Aorta (tissue), 5 donors: ENCODE measurements at places on chromosomes 6 and 20.

DNA sequence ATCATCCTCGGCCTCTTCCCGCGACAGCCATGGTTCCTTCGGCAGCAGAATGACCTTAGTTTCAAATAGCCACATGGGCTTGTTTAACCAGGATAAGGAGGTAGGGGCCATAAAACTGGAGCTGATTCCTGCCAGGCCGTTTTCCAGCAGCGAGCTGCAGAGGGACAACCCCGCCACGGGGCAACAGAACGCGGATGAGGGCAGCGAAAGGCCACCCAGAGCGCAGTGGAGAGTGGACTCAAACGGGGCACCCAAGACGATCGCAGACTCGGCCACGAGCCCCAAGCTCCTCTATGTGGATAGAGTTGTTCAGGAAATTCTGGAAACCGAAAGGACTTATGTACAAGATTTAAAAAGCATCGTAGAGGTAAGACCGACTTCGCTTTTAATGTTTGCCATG, 131.8 kb upstream of the MTHFD1L start:
- DNase-seq: no peak

DNA sequence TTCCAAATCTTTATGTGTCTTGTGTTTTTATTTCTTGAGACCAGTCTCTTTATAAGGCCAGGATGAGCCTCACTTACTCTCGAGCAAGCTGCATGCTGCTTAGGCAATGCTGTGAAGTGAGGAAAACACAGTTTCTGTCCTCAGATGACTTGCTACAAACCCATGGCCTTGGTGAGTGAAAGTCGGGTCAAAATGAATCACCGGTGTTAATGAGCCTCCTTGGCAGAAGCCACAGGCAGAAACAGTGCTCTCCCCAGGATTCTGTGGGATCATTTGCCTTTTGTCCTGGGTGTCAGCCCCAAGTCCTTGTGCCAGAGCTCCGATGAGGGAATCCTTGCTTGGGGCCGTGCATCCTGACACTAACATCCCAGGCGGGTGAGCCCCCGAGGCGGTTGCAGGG, 482.5 kb downstream of the QKI start:
- no peak for DNase-seq

- DNase-seq: no peak
Observed at GRCh38 chr6:21523652-21524051, 69.9 kb upstream of the SOX4 start.

GRCh38 chr6:113903666-113904330, 46.7 kb downstream of the MARCKS start:
- DNase-seq: no peak
